Hematopoietic multipotent progenitor cell treated with erythropoietin and hydrocortisone succinate and interleukin-3 and kit ligand, for 6 days (in vitro differentiated cells): ENCODE measurements at places on chromosomes 3 and 15.
A peak's percentile ranks its signal among the peaks of the same experiment; 100 is the strongest.

GRCh38 chr3:136712941-136713340 lies 39.2 kb downstream of the STAG1 start:
- DNase-seq = no peak

DNA sequence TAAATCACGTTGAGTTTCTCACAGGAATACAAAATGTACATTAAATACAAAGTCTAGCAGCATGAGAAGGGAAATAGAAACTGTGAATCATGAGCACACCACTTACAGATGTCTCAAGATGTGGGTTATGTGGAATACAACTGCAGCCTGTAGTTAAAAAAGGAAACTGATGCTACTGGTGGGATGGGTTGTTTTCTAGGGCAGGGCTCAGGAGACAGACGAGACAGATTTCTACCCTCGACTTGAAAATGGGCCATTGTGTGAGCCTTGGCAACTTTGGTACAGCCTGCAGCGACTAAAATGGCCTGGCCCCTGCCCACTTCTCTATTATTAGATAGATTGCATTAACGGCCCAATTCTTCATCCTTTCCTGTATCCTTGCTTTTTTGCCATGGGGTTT lies 293.1 kb downstream of the SUCLG2 start:
- DNase-seq = no peak

- no peak for DNase-seq
Observed at GRCh38 chr3:141804778-141805639, 41.8 kb downstream of the GRK7 start.

DNA sequence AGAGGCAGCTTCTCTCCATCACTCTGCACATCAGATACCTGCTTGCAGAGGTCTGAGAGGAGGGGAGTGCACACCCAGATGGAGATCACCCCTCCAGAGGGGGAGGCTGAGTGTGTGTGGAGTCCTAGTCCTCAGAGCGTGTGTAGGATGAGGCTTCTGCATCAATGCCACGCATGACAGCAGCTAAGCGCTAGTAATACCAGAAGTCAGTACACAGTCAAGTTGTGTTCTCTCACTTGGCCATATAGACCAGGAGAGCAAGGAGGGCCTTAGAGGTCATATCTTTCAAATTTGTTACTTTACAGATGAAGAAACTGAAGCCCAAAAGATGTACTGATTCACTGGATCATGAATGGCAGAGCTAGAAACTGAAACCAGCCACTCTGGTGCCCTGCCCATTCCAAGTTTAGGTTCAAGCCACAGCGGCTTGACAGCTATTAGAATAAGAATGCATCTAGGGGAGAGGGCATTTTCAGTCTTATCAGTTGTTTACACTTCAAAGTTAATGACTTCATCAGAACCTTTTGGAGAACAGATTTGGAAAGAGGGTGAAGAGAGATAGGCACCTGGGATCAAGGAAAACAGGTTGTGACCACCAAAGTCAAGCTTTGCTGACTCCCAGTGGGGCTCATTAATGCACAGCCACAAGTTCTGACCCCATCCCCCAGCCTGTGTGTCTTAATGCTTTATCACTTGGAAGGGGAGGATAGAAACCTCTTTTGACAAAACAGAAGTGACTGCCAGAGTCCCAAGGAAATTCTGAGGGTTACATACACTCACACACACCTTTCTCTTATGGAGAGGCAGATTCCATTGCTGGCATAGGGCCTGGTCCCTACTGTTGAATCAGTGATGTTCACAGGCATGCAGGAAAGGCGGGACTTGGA lies 310.3 kb downstream of the CHST2 start:
- DNase-seq = no peak

DNA sequence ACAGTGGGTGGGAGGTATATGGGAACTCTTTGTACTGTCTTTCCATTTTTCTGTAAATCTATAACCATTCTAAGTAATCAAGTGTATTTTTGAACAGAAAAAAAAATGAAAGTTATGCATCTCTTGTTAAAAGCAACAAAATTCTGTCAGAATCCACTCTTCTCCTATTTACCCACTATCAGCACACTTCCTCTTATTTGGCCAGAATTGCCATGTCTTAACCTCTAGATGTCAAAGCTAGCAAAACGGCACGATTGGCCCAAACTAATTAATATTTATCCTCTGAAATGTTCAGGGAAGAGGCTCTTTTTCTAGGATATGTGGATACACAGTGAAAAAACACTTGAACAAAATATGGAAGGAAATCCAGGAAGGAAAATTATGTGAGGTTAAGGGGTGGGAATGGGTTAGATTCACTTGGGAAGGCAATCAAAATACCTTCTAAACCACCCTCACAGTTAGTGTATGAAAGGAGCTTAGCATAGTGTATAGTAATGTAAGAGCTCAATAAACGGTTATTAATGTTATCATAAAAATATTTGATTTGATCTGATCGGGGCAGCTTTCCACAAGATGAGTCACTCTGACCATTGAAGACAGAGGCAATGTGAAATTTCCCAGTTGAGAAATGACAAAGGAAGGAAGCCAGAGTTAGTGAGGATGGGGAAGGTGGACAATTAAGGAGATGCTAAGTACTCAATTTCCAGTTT lies 20.1 kb upstream of the TGFBR2 start:
- peak; percentile 21 for DNase-seq

- peak; percentile 30 for DNase-seq
Observed at GRCh38 chr15:51830276-51830806, 888 bp downstream of the TMOD3 start.

GRCh38 chr3:143348486-143349327 lies 229.1 kb downstream of the CHST2 start:
- DNase-seq = no peak

- DNase-seq = peak; percentile 77
Observed at GRCh38 chr3:108127301-108127988, 36.6 kb upstream of the CD47 start.

DNA sequence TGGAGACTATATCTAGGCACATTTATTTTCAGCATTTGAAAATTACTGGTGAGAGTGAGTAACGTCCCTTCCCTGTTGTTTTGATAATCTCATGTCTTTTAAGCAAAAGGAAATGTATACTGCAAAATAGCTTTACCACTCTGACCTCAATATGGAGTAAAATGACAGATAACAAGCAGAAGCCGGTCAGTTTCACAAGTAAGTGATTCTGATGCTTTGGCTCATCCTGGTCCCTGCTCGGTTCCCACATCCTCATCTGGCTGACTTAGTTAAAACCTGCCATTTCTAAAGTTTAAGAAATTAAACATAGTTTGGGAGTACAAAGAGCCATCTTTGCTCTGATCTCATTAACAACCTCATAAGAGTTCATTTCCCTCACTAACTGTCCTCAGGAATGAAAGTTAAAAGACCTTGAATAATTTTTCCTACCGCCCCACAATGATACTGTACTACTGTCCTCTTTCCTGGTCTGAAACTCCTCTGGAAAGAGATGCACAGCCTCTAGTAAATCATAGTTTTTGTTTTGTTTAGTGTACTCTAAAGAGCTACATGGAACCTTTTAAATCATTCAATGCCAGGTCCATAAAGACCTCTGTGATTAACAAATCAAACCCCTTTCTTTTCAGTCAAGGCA lies 72.3 kb upstream of the ICE2 start:
- DNase-seq = no peak

GRCh38 chr3:25945836-25946235 lies 155.9 kb downstream of the OXSM start:
- DNase-seq = no peak

DNA sequence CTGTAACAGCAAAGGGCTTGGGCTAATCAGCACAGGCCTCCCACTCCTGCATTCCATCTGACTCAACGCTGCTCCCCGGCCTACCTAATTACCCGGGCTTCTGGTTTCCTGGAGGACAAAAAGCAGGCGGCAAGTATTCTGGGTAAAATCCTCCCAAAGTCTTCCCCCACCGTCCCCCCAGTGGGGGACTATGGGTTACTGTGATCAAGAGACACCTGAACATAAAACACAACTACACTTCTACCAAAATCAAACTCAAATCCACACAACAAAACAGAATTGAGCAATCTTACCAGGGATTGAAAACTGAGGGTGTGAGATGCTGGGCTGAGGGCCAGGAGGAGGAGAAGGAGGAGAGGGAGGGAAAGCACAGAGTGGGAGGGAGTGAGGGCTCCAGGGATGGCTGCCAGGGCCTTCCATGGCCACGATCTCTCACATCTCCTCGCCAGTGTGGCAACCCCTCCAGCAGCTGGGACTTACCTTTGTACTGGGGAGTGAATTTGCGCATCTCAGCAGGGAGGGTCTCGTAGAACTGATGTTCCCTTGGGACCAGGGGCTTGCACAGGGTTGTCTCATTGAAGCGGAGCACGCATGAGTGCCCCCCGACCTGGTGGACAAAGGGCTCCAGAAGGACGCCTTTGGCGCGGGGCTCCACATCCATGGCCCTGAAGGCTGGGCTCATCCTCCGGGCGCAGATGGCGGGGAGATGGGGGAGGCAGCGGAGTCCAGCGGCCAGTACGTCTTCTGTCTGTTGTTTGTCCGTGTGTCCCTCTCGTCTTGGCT lies 9.1 kb upstream of the NCKIPSD start:
- no peak for DNase-seq

DNA sequence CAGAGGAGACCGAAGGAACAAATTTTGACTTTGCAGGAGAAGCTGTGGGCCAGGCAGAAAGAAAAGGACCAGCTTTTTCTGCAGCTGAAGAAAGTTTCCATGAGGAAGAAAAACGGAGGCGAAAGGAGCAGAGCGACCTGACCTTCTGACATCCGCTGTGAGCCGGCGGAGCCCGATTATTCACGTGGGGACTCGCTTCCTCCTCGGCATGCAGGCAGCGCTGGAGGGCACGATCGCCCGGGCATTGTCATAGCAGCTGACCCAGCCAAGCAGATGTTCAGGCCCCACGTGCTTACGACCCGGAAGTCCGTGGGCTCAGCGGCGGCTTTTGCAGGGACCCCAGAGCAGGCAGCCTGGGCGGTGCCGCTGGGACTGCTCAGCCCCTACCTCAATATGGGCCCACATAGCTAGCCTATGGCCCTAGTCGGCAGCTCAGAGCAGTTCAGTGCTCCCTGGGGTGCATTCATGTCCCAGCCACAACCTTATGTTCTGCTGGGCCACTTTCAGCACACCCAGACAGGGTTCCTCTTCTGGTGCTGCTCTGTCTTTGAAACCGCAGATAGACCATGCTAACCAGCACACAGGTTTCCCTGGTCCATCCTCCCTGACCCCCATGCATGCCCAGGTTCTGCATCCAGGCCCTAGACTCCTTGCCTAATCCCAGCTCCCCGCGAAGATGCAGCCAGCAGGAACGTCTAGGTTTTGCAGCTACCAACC lies 10.5 kb upstream of the EIF4A2 start:
- DNase-seq = peak; percentile 81
